ENCODE measurements at places on chromosomes 4 and X.

DNA sequence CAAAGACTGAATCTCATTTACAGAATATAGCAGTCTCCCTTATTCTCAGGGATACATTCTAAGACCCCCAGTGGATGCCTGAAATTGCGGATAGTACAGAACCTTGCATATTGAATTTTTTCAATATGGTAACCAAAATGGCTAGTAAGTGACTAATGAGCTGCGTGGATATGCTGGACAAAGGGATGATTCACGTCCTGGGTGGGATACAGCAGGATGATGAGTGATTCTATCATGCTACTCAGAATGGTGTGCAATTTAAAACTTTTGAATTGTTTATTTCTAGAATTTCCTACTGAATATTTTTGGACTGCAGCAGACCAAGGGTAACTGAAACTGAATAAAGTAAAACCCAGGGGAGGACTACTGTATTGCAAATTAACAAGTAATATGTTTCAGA, 66.7 kb downstream of the STAG2 start:
- DNase-seq = no peak

- DNase-seq = no peak
Observed at GRCh38 chr4:38050560-38051350, 90.6 kb downstream of the PTTG2 start.

DNA sequence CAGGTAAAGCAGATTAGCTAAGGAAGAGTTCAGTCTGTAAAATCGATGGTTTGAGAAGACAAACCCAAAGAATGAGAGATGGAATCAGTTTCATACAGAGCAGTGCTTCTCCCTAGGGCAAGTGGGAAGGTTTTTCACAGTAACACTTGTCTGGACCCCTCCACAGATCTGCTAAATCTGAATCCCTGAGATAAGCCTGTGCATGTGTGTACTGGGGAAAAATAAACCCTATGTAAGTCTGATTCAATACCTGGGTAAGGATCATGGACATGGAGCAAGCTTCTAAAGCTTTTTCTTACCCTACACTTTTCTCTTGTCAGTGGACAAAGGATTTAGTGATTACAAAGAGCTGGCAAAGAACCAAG, 13.6 kb downstream of the ELOVL6 start:
- no peak for DNase-seq

DNA sequence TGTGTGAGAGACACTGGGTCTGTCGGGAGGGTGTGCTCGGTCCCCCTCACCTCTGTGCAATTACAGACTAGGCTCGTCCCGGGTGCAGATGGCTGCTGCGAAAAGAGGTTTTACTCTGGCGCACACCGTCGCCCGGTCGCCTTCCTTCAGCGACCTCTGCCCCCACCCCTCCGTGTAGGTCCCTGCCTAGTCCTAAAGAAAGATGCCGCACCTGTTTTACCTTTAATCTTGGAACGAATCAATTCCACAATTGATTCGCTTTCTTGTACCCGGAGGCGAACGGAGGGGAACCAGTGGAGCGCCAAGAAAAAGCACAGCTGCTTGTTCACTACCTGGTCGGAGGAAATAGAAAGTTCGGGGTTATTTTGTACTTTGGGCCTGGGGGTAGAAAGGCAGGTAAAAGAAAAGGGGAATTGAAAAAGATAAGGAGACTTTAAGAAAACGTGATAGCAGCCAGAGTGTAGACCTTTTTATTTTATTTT, 1.2 kb downstream of the NPNT start:
- DNase-seq = no peak

- DNase-seq = peak; percentile 32
Observed at GRCh38 chr4:38582889-38583470, 81.0 kb upstream of the KLF3 start.

DNA sequence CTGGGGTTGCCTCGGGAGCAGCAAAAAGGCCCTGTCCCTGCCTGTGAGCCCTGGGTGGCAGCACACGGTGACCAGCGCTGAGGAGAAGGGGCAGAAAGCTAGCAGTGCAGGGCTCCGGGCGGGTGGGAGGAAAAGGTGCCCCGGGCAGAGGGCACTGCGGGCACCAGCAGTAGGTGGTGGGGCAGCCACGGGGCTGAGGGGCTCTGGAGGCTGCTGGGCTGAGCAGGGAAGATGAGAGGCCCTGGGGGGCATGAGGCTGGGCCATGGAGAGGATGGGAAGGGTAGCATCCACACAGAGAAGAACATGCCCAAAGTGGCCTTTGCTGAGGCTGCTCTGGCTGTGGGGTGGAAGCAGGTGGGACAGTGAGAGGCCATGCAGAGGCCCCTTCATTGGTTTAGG, 67.5 kb upstream of the NKX1-1 start:
- no peak for DNase-seq

GRCh38 chr4:182825786-182826185, 91.4 kb downstream of the DCTD start:
- no peak for DNase-seq

- no peak for DNase-seq
Observed at GRCh38 chr4:37445023-37445422, 200.5 kb downstream of the NWD2 start.

- peak; percentile 55 for DNase-seq
Observed at GRCh38 chr4:173333658-173334084, 487 bp downstream of the HMGB2 start.

GRCh38 chr4:129900430-129900953, 804.5 kb downstream of the C4orf33 start:
- DNase-seq = no peak

- DNase-seq = no peak
Observed at GRCh38 chr4:8726344-8726851, 133.8 kb downstream of the CPZ start.

DNA sequence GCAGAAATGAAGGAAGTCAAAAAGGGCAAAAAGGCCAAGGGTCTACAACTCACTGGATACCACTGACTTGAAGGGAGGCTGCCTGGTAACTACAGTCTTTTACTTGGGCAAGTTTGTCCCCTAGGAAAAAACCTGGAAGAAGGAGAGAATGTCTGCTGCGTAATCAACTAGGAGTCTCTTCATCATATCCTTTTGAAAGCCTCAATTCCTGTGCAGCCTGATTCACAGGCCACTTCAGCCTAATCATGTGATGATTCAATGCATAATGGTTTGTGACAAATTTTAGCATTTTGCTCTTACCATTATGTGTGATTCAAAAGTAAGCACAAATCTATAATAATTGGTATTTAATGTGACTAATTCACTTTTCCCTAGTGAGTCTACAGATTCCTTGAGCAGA, 273.6 kb downstream of the FRMPD4 start:
- no peak for DNase-seq

DNA sequence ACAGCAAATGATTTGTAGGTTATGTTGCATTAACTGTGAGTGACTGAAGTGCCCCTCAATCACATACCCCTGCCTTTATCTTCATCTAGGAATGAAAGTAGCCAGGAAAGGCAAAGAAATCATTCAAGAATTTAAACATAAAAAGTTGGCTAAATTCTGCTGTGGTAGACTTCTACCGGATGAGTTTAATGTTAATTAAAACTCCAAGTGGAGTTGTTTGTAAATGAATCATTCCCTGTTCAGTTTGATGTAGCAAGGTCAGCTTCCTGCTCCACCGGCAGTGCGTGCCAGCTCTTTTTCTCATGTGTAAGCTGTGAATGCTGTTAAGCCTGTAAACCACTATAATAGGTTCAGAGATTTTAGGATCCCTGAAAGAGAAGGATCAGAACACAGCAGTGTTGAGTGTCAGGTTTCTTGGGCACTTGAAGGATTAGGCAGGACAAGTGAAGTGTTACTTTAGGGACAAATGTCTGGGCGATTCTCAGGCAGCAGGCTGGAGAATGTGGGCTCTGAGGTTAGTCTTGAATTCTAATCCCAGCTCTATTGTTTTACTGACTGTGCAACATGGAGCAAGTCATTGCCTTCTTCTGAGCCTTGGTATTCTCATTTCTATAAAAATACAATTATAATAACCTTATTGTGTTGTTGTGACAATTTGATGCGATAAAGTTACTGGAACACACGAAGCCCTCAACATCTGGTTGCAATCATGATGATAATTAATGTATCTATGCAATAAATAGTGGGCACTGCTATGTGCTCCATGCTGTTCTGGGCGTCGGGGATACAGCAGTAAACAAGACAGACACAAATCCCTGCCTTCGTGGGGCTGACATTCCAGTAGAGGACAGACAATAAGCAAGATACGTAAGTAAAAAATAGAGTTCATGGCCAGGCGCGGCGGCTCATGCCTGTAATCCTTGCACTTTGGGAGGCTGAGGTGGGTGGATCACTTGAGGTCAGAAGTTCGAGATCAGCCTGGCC, 112.0 kb downstream of the SHROOM3 start:
- DNase-seq = no peak

DNA sequence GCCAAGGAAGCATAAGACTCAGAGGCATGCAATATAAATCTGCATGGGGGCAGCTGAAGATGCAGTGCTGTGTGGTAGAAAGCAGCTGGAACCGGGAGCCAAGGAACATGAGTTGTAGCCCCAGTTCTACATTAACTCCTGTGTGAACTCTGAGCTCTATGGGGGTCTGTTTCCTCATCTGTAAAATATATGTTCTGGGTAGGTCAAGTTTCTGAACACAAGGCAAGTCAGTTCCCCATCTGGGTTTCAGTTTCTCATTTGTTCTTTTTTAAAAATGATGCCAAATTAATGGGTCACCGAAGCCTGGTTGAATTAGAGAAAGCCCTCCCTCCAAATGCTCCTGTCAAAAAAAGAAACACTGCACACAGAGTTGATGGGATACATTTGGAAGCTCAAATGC, 24.0 kb downstream of the UNC5C start:
- no peak for DNase-seq

DNA sequence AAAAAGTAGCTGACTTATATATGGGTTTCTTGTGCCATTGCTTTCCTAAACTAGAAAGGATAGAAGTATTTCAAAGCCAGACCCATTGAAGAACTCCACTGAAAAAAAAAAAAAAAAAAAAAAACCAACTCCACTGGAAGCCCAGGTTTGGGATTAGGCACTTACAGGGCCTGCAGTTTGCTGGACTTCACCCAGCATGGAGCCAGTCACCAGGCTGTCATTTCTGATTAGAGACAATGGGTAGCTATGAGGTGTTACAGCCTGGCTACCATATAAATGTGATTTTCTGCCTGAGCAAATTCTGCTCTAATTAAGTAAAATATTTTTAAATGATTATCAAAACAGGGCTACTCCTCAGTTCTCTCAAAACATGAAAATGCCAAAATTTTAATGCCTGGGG, 49.5 kb downstream of the HS6ST2 start:
- DNase-seq = no peak

DNA sequence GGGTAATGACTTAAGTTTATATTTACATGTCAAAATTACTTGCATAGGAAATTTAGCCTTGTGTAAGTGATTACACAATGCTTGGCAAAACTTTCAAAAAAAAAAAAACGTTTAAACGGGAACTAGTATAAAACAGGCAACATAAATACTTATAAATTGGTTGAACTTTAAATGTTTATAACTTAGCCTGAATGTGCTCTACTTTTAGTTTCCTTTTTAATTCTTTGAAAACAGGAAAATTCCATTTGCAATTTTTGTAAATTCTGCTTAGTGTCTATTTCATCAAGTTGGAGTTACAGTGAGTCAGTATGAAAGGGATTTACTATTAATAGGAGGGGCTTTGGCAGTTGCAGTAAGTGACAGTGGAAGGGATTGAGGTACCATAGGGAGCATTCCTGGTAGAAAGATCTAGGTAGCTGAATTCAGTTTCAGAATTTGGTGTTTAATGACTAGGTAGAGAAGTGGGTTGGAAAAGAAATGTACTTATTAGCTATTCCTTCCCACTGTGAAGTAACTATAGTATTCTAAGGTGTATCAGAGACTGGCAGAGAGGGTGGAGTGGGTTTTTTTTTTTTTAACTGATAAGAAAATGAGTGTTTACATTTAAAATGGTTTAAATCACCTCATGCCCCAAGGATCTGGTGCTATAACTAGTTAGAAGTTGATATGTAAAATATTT, 2.8 kb downstream of the STAG2 start:
- DNase-seq = peak; percentile 67

GRCh38 chr4:68905598-68905938, 46.0 kb downstream of the UGT2A3 start:
- no peak for DNase-seq

DNA sequence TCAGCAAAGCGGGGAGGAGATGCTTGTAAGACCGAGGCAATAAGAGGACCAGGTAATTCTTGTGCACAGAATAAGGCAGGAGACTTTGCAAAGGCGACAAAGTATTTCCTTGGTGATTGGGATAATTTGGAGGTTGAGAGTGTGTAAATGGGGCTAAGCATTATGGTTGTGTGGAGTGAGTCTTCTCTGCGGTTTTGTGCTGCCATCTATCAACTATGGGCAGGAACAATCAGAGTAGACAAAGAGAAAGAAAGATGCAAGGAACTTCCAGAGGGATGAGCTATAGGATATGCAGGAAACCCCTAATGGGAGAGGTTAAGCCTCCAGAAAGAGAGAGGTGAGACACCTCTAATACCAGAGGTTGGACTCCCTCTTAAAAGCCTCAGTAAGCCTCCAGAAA, 339.8 kb downstream of the PAPSS1 start:
- no peak for DNase-seq

DNA sequence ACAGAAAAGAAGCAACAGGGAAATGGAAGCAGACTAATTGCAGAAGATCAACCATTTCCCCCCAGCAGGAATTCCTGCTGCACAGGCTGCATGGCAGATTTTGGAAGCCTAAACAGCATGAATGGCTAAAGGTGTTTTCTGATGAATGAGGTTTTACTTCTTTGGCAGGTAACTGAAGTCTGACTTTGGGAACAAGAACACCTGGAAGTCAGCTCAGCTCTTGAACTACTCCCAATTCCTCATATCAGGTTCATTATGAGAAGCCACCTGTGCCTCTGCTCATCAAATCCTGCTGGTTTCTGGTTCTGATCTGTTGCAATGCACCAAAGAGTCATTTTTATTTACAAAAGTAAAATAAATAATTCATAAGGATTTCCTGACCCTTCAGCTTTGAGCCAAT, 139.0 kb downstream of the COL25A1 start:
- no peak for DNase-seq

DNA sequence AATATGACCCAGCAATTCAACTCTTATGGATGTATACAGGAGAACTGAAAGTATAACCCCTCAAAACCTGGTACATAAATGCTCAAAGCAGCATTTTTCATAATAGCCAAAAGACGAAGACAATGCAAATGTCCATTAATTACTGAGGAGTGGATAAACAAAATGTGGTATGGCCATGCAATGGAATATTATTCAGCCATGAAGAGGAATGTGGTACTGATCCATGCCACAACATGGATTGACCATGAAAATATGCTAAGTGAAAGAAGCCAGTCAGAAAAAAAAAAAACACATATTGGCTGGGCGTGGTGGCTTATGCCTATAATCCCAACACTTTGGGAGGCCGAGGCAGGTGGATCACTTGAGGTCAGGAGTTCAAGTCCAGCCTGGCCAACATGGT, 74.5 kb upstream of the PLS3 start:
- DNase-seq = no peak

- DNase-seq = peak; percentile 53
Observed at GRCh38 chr4:80072228-80072743, 743 bp downstream of the ANTXR2 start.

DNA sequence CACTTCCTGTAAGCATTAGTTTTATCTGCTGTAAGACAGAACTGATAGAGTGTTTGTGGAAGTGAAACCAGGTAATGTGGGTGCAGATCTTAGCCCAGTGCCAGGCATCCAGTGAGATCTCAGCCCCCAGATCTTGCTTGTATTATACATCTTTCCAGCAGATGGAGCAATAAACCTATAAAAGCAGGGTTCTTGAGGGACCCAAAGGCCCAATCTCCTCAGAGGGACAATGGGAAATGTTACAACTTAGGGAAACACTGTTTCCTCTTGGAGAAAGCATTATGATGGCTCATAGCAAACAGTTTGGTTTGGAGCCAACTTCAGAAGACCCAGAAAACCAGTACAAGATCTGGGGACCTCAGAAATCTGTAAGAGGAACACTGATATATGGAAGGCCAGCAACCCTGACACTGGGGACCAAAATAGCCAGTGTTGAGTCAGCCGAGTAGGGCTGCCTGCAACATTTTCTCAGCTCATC, 206.3 kb downstream of the SLC7A11 start:
- peak; percentile 68 for DNase-seq

All from inflammatory macrophage treated with lipopolysaccharide for 4 hours (primary cell).